Chondrocyte (in vitro differentiated cells): ENCODE measurements at places on chromosomes 7 and 10. TPM values are rescaled to one million over a fixed set of nuclear protein-coding genes. Genes with fewer than 3 reads are reported as not detected.

GRCh38 chr10:15232279-15232678 is 63.8 kb upstream of the NMT2 start:
- H3K4me1 ChIP-seq = peaks cover 1% of the 10 kb centered on the region
- H3K27me3 ChIP-seq = no peaks in the 10 kb centered on the region
- DNase-seq = no peak
- no peak overlapping the region for H3K4me3 ChIP-seq
- H3K27ac ChIP-seq = no peak overlapping the region

DNA sequence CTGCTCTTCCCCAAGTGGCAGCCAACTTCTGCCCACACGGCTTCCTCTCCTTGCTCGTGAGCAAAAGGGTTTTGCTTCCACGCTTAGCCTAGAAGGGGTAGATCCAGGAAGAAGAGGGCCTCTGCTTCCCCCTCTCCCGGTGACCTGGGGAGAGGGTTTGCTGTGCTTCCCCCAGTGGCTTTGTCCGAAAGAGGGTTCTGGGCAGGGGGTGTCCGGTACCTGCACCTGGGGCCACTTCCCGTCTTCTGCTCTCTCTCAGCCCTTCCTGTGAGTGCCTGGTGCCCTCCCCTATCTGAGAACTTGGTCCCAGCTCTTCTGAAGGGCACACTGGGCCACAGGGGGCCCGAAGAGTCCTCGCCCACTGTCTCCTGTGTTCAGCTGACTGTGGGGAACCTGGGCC is 11.3 kb downstream of the JAKMIP3 start:
- H3K36me3 ChIP-seq = peaks cover 3% of the 10 kb centered on the region
- H3K27ac ChIP-seq = no peak overlapping the region
- no peak for DNase-seq

- H3K27ac ChIP-seq = no peak overlapping the region
- peaks cover 2% of the 10 kb centered on the region for H3K36me3 ChIP-seq
- DNase-seq = no peak
- H3K4me1 ChIP-seq = peaks cover 13% of the 10 kb centered on the region
- H3K27me3 ChIP-seq = no peaks in the 10 kb centered on the region
Observed at GRCh38 chr10:20713420-20713819, 183.7 kb downstream of the NEBL start.

DNA sequence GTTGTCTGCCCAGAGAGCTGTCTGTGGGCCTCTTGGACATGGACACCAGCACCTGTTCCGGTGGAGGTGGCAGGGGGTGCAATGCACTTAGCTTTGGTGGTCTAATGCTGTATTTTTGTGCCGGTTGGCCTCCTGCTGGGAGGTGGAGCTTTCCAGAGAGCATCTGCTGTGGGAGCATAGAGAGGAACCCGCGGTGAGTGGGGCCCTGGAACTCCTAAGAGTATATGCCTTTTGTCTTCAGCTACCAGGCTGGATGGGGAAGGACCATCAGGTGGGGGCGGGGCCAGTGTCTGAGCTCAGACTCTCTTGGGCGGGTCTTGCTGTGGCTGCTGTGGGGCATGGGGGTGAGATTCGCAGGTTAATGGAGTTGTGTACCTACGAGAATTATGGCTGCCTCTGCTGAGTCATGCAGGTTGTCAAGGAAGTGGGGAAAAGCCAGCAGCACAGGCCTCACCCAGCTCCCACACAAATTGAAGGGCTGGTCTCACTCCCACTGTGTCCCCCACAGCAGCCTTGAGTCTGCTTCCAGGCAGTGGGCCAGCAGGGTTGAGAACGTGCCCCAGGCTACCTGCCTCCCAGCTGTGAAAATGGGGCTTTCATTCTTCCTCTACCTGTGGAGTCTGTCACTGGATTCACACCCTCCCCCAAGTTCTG is 29.0 kb downstream of the JAKMIP3 start:
- H3K4me3 ChIP-seq = no peak overlapping the region
- H3K36me3 ChIP-seq = no peaks in the 10 kb centered on the region
- DNase-seq = no peak
- peaks cover 6% of the 10 kb centered on the region for H3K4me1 ChIP-seq
- peaks cover 34% of the 10 kb centered on the region for H3K27me3 ChIP-seq

- no peaks in the 10 kb centered on the region for H3K27me3 ChIP-seq
- H3K4me1 ChIP-seq = no peaks in the 10 kb centered on the region
- no peak for DNase-seq
- no peaks in the 10 kb centered on the region for H3K36me3 ChIP-seq
- H3K4me3 ChIP-seq = no peak overlapping the region
- no peak overlapping the region for H3K27ac ChIP-seq
Observed at GRCh38 chr7:53336105-53336668, 300.8 kb downstream of the POM121L12 start.

- peaks cover 19% of the 10 kb centered on the region for H3K27me3 ChIP-seq
- no peak overlapping the region for H3K4me3 ChIP-seq
- peaks cover 1% of the 10 kb centered on the region for H3K36me3 ChIP-seq
- no peak for DNase-seq
- H3K27ac ChIP-seq = no peak overlapping the region
Observed at GRCh38 chr10:27463961-27464360, 40.1 kb upstream of the RAB18 start.

GRCh38 chr10:10662716-10663408 is 354.8 kb upstream of the CELF2 start:
- H3K4me3 ChIP-seq = no peak overlapping the region
- H3K36me3 ChIP-seq = peaks cover 6% of the 10 kb centered on the region
- H3K27ac ChIP-seq = no peak overlapping the region
- H3K27me3 ChIP-seq = no peaks in the 10 kb centered on the region
- no peak for DNase-seq

DNA sequence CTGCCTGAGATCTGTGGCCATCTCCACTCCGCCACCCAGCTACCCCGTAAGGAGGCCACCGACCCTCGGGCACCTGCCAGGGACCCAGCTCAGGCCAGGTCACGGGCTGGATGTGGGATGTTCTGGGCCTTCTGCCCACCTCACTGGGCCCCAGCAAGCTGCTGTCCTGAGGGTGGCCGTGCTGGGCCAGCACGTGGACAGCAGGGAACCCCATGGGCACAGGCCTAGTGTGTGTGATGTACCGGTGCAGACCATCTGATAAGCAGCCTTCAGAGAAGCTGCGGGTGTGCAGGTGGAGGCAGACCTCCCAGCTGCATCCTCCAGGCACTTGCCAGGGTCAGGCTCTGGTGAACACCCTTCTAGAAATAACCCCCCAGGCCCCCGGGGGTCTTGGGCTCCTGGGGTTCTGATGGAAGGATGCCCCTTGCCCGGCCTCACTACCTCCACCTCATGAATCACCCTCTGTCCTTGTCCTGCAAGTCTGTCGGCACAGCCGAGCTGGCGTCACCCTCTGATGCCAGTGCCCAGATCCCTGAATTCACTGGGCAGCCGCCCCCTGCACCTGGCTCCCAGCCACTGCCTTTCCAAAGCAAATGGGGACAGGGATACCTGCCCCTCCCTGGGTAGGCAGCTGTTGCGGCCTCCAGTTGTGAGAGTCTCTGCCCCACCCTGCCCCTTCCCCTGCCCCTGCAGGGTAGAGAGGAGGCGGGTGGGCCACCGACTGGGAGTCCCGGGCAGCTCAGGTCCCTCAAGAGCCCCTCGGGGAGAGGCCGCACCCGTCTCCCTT is 139.8 kb downstream of the FAM53B start:
- H3K27ac ChIP-seq = no peak overlapping the region
- H3K4me1 ChIP-seq = no peaks in the 10 kb centered on the region
- no peaks in the 10 kb centered on the region for H3K36me3 ChIP-seq
- no peak overlapping the region for H3K4me3 ChIP-seq
- no peaks in the 10 kb centered on the region for H3K27me3 ChIP-seq

DNA sequence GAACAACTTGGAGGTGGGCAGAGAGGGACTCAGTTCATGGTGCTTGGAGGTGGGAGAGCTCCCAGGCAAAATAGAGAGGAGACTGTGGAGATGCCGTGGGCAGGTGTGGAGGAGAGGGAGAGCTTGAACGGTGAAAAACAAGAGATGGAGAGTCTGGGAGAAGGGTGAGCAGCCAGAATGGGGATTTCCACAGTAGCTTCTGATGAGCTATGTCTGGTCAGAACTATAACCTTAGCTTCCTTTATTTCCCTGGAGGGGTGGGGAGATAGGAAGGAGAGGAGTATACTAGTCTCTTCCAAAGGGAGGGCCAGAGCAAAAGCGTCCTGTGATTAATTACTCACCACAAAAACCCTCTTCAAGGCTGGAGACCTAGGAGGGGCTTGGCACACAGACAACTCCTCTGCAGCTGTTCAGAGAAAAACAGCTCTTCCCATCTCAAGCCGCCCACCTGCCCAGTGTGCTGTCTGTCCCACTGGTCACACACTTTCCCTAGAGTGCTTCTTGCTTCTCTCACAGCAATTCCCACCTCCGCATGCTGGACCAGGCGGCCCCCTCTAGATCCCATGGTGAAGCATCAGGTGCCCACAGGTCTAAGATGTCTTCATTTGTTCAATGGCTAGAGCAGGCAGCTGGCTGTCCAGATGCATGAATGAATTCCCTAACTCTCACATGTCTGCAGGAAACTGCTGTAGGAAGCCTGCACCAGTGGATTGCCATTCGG is 41.9 kb downstream of the TAS2R41 start:
- H3K27me3 ChIP-seq = no peaks in the 10 kb centered on the region
- DNase-seq = no peak
- H3K27ac ChIP-seq = peak overlapping the region; percentile 53
- no peaks in the 10 kb centered on the region for H3K36me3 ChIP-seq
- H3K4me1 ChIP-seq = peaks cover 43% of the 10 kb centered on the region
- no peak overlapping the region for H3K4me3 ChIP-seq

DNA sequence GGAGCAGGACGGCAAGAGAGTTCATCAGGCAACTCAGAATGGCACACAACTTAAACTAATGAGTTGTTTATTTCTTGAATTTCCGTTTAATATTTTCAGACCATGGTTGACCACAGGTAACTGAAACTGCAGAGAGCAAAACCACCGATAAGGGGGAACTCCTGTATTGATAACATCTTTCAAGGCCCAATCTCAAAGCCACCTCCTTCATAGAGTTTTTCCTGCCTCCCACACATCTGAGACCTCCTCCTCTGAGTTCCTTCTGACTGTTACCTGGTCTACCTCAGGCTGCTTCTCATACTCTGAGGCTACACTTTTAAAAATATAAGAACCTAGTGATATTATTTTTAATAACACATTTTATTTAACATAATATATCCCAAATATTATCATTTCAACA is 341.5 kb upstream of the NPVF start:
- no peak overlapping the region for H3K27ac ChIP-seq
- H3K27me3 ChIP-seq = no peaks in the 10 kb centered on the region
- H3K4me3 ChIP-seq = no peak overlapping the region
- no peak for DNase-seq
- H3K36me3 ChIP-seq = peaks cover 3% of the 10 kb centered on the region

DNA sequence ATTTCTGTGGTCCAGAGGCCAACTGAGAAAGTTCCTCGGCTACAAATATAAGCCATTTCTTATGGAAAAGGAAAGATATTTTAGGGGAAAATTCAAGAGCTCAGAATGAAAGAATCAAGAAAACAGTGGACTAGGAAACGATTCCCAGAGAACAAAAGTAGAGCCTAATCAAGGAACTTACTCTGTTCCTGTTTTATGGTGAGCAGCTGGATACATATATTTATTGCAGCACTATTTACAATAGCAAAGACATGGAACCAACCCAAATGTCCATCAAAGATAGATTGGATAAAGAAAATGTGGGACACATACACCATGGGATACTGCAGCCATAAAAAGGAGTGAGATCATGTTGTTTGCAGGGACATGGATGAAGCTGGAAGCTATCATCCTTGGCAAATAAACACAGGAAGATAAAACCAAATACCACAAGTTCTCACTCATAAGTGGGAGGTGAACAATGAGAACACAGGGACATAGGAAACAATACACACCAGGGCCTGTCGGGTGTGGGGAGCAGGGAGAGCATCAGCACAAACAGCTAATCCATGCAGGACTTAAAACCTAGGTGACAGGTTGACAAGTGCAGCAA is 298.7 kb downstream of the THSD7A start:
- H3K27ac ChIP-seq = no peak overlapping the region
- no peak for DNase-seq
- no peaks in the 10 kb centered on the region for H3K4me1 ChIP-seq
- H3K36me3 ChIP-seq = no peaks in the 10 kb centered on the region

GRCh38 chr7:431658-432111 is 88.0 kb downstream of the PDGFA start:
- no peak for DNase-seq
- H3K27me3 ChIP-seq = no peaks in the 10 kb centered on the region
- H3K4me1 ChIP-seq = peaks cover 16% of the 10 kb centered on the region
- no peak overlapping the region for H3K27ac ChIP-seq

DNA sequence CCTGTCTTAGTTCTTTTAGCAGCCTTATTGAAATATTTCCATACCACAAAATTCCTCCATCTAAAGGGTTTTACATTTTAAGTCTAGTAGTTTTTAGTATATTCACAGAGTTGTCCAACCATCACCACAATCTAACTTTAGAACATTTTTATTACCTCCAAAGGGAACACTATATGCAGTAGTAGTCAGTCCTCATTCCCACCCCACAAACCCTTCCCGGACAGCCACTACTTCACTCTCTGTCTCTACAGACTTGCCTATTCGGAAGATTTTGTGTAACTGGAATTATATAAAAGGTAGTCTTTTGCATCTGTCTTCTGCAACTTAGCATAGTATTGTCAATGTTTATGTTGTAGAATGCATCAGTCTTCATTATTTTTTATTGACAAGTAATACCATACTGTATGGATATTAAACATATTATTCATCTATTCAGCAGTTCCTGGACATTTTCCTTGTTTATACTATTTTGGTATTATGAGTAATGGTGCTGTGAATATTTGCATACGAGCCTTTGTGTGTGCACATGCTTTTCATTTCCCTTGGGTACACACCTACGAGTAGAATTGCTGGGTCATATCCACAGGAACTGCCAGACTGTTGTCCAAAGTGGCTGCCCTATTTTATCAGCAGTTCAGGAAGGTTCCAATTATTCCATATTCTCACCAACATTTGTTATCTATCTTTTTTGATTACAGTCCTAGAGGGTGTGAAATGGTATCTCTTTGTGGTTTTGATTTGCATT is 60.9 kb upstream of the LANCL2 start:
- H3K4me1 ChIP-seq = peaks cover 46% of the 10 kb centered on the region
- H3K27me3 ChIP-seq = peaks cover 23% of the 10 kb centered on the region
- DNase-seq = no peak
- no peak overlapping the region for H3K27ac ChIP-seq
- H3K36me3 ChIP-seq = no peaks in the 10 kb centered on the region

- peaks cover 2% of the 10 kb centered on the region for H3K27me3 ChIP-seq
- H3K4me3 ChIP-seq = no peak overlapping the region
- no peaks in the 10 kb centered on the region for H3K36me3 ChIP-seq
- no peak for DNase-seq
- no peaks in the 10 kb centered on the region for H3K4me1 ChIP-seq
Observed at GRCh38 chr10:129259128-129259815, 207.8 kb upstream of the MGMT start.

GRCh38 chr10:84599254-84599653 is 270.9 kb downstream of the CCSER2 start:
- peaks cover 13% of the 10 kb centered on the region for H3K27me3 ChIP-seq
- no peak overlapping the region for H3K27ac ChIP-seq
- no peak for DNase-seq
- H3K4me3 ChIP-seq = no peak overlapping the region
- H3K4me1 ChIP-seq = no peaks in the 10 kb centered on the region

GRCh38 chr7:155897758-155898386 is 85.6 kb upstream of the SHH start:
- H3K27me3 ChIP-seq = peaks cover 22% of the 10 kb centered on the region
- DNase-seq = peak; percentile 47
- H3K4me3 ChIP-seq = no peak overlapping the region
- H3K4me1 ChIP-seq = no peaks in the 10 kb centered on the region
- H3K36me3 ChIP-seq = no peaks in the 10 kb centered on the region

- H3K4me1 ChIP-seq = no peaks in the 10 kb centered on the region
- no peaks in the 10 kb centered on the region for H3K27me3 ChIP-seq
- no peak overlapping the region for H3K4me3 ChIP-seq
Observed at GRCh38 chr10:34380856-34381255, 434.2 kb downstream of the PARD3 start.

OR2A42 gene
- 0.12 to 0.31 TPM in 2 of 3 replicates, not detected in the other for total RNA-seq

SND1 gene
- total RNA-seq = 229 to 285 TPM (median 239 TPM) in 3 replicates

FAM25C gene
- not detected in 3 replicates for total RNA-seq

WDR37 gene
- total RNA-seq = 10.9 to 15.5 TPM (median 12.4 TPM) in 3 replicates

LIPN gene
- total RNA-seq = not detected in 3 replicates

PSPH gene
- 11.4 to 37.5 TPM (median 35.9 TPM) in 3 replicates for total RNA-seq

DHTKD1 gene
- total RNA-seq = 12.1 to 16.4 TPM (median 13.7 TPM) in 3 replicates
